ENCODE measurements at places on chromosomes 12 and 14. TPM values are rescaled to one million over a fixed set of nuclear protein-coding genes. Genes with fewer than 3 reads are reported as not detected.

The AMDHD1 gene
- total RNA-seq = 0.25 TPM

The EVL gene
- total RNA-seq = 89.5 TPM

The KRT80 gene
- total RNA-seq = under 0.01 TPM

The GLS2 gene
- total RNA-seq = 4.2 TPM

The IRAK4 gene
- 3.7 TPM for total RNA-seq

The ZFP36L1 gene
- total RNA-seq = 17.7 TPM

The LGR5 gene
- total RNA-seq = under 0.01 TPM

The AMHR2 gene
- total RNA-seq = not detected

The KERA gene
- 1.2 TPM for total RNA-seq

The RARG gene
- total RNA-seq = 1.7 TPM

The CAPRIN2 gene
- 31.5 TPM for total RNA-seq

The AQP6 gene
- 0.25 TPM for total RNA-seq

The RHEBL1 gene
- total RNA-seq = 0.49 TPM

The GLT8D2 gene
- total RNA-seq = 9.6 TPM

The GPRC5A gene
- 0.25 TPM for total RNA-seq

The SOCS2 gene
- total RNA-seq = 50.2 TPM

The PIANP gene
- total RNA-seq = 3.4 TPM

Data from temporal lobe (tissue), 4 donors.